ENCODE measurements at places on chromosomes 4 and X.

GRCh38 chrX:124010566-124010965 lies 49.1 kb downstream of the STAG2 start:
- DNase-seq = no peak

DNA sequence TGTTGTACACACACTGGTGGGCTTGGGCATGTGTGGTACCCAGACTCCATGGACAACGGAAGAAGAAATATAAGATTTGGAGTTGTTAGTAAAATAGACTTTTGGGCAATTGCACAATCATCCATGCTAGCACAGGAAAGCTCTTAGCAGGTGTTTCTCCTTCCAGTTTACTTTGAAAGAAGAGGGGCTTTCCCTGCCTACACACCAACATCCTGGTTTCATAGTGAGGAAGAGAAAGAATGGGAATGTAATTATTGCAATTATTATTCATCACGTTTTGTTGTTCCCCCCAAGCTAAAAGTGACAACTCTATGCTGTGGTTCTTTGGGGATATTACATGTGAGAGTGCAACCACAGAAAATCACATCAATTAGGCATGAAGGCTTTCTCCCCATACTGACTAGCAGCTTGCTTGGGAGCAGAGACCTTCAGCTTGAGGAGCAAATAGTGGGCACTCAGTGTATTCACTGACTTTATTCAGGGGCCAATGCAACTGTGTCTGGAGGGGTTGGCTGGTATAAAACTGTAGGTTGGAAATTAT lies 57.2 kb upstream of the PUDP start:
- DNase-seq = no peak

- DNase-seq = peak; percentile 47
Observed at GRCh38 chrX:14027511-14028019, 2.1 kb downstream of the GEMIN8 start.

- DNase-seq = no peak
Observed at GRCh38 chrX:150688911-150689451, 4.2 kb upstream of the MTMR1 start.

GRCh38 chr4:168335621-168336020 lies 17.1 kb upstream of the DDX60 start:
- DNase-seq = no peak

GRCh38 chr4:30837131-30837539 lies 117.0 kb downstream of the PCDH7 start:
- no peak for DNase-seq

GRCh38 chr4:55303760-55304165 lies 42.3 kb upstream of the SRD5A3 start:
- no peak for DNase-seq

DNA sequence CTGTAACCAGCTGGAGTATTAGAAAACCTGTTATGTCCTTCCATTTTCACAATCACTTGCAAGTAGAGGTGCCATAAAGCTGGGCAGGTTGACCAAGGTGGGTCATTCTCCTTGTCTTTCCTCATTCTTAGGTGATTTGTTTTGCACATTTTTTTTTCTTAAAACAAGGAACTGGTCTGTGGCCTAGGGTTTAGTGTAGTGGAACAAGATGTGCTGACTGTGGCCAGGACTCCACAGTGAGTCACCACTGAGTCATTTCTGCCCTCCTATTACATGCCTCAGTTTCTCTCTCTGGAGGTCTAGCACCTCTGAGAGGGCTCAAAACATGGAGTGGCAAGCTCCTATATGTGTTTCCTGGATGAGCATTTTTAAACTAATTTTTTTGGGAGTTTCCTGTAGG lies 355.9 kb downstream of the GPM6A start:
- no peak for DNase-seq

- no peak for DNase-seq
Observed at GRCh38 chr4:146327859-146328650, 113.7 kb downstream of the REELD1 start.

DNA sequence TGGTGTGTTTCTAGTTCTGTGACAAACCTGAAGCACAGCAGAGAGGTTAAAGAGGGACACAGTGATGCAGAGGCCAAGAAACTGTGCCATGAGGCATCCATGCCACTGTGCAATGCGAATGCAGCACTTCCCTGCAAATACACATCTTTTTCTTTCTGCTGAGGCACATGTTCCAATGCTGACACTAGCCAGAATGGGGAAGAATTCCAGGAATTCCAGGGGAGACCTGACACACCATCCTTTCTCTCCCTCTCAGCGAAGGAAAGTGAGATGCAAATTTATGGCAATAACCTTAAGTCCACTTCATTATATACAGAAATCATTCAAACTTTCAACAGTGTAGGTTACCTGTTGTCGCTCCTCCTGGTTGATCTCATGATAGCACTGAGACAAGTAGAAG lies 204.8 kb downstream of the LDB2 start:
- DNase-seq = no peak

GRCh38 chr4:174523025-174523693 lies 871 bp upstream of the HPGD start:
- no peak for DNase-seq

GRCh38 chr4:139403462-139403861 lies 50.5 kb upstream of the RAB33B start:
- DNase-seq = no peak

- DNase-seq = peak; percentile 71
Observed at GRCh38 chr4:8320386-8320750, 50.8 kb downstream of the HTRA3 start.

- DNase-seq = no peak
Observed at GRCh38 chr4:96175871-96176270, 336.0 kb downstream of the PDHA2 start.

- DNase-seq = peak; percentile 43
Observed at GRCh38 chrX:38474543-38474942, 86.8 kb upstream of the TSPAN7 start.
